ENCODE measurements at places on chromosomes 16 and 17. TPM values are rescaled to one million over a fixed set of nuclear protein-coding genes. Genes with fewer than 3 reads are reported as not detected.

The NPIPA8 gene
- total RNA-seq = 0.75 TPM

The SMIM22 gene
- total RNA-seq = not detected

DNA sequence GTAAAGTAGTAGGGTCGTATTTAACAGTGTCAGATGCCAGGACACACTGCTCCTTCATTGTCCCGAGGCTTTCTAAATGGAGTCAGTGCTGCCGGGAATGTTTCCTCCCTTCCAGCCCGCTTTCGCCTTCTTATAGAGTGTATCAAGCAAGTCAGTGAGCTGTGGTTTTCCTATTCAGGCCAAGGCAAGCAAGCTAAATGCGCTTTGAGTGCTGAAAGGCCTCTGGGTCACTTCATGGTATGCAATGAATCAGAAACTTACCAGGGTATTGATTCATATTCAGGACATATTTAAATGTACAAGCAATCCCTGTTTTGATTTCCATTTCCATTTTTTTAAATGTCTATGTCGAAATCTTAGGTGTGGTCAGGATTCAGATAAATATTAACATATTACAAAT lies 327.9 kb upstream of the SOX9 start:
- peaks cover 4% of the 10 kb centered on the region for H3K4me1 ChIP-seq
- H3K36me3 ChIP-seq = no peaks in the 10 kb centered on the region
- DNase-seq = no peak
- peaks cover 29% of the 10 kb centered on the region for H3K27me3 ChIP-seq

The ZNF469 gene
- 0.68 TPM for total RNA-seq

DNA sequence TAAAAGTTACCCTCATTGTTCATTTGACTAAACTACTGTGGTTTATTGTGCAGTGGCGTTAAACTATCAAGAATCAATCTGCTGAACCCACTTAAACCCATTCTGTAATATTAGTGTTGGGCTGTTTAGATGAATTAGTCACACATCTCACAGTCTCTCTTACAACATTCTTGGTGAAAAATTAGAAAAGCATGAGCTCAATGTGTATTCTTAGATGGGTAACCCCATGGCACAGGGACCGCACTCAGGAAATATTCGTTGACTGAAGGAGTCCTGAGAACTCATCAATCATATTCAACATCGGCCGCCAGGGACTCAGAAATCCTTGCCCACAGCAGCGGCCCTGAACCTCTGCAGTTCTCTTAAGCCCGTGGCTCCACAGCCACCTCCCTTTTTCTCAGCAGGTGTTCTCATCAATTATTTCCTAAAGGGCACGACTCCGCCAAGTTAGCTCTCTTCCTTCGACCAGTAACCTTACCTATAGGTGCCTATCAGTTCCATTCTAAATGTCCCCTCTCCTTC lies 155.6 kb downstream of the STX8 start:
- H3K4me3 ChIP-seq = no peak overlapping the region
- no peaks in the 10 kb centered on the region for H3K27me3 ChIP-seq
- H3K27ac ChIP-seq = no peak overlapping the region
- H3K36me3 ChIP-seq = no peaks in the 10 kb centered on the region
- no peak for DNase-seq
- no peaks in the 10 kb centered on the region for H3K4me1 ChIP-seq

DNA sequence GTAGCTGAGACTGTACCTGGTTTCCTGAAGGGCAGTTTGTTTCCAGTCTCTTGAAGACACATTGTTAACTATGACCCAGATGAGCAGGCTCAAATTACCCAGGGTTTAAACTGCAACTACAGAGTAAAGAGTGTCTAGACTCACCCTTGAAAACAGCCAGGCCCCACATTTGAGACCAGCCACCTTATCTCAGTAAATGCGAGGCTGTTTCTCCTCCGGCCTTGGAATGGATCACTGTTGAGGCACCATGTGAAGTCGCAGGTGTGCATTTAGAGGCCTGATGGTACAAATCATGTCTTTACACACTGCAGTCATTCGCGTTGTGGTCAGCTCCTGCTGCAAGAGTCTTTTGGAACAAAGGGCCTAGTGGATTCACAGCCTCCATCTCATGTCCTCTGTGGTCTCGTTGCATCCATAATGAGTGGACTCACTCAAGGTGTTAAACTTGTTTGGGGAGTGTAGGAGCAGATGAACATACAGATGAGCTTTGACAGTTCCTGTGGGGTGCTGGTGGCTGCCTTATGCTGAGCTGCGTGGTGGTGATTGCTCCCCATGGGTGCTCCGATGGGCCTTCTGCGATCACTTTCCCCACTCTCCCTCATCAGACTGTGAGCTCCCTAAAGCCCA lies 18.5 kb upstream of the N4BP1 start:
- H3K36me3 ChIP-seq = no peaks in the 10 kb centered on the region
- H3K27me3 ChIP-seq = no peaks in the 10 kb centered on the region
- DNase-seq = no peak
- H3K4me3 ChIP-seq = no peak overlapping the region

- H3K27ac ChIP-seq = no peak overlapping the region
- H3K27me3 ChIP-seq = peaks cover 5% of the 10 kb centered on the region
- H3K4me3 ChIP-seq = no peak overlapping the region
- no peaks in the 10 kb centered on the region for H3K4me1 ChIP-seq
Observed at GRCh38 chr17:60423865-60424264, 1.6 kb downstream of the CHCT1 start.

GRCh38 chr16:49547448-49547847 lies 173.8 kb downstream of the C16orf78 start:
- no peaks in the 10 kb centered on the region for H3K27me3 ChIP-seq
- DNase-seq = no peak
- H3K4me1 ChIP-seq = peaks cover 5% of the 10 kb centered on the region
- no peaks in the 10 kb centered on the region for H3K36me3 ChIP-seq

- DNase-seq = no peak
- no peak overlapping the region for H3K4me3 ChIP-seq
- no peaks in the 10 kb centered on the region for H3K4me1 ChIP-seq
- H3K27me3 ChIP-seq = no peaks in the 10 kb centered on the region
- no peak overlapping the region for H3K27ac ChIP-seq
Observed at GRCh38 chr17:21170809-21171208, 43.2 kb downstream of the TMEM11 start.

- no peak overlapping the region for H3K27ac ChIP-seq
- no peaks in the 10 kb centered on the region for H3K4me1 ChIP-seq
- H3K27me3 ChIP-seq = no peaks in the 10 kb centered on the region
Observed at GRCh38 chr17:63399856-63400255, 46.2 kb downstream of the CYB561 start.

DNA sequence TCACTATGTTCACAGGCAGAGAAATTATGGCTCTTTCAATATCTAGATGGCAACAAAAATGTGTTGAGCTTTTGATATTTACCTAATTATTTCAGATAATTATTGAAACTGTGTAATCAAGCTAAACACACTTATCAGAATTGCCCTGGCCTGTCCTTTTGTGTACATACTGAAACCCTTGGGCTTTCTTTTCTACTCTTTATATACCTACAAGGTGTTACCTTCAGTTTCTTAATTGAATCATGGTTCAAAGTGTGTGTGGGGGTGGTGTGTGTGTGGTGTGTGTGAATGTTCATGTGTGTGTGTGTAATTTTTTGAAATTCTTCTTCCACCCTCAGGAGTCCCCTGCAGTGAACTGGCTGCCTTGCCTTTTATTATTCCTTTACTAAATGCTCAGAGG lies 506.8 kb upstream of the SOX9 start:
- no peaks in the 10 kb centered on the region for H3K4me1 ChIP-seq
- DNase-seq = no peak
- H3K36me3 ChIP-seq = no peaks in the 10 kb centered on the region
- no peak overlapping the region for H3K27ac ChIP-seq
- no peaks in the 10 kb centered on the region for H3K27me3 ChIP-seq

GRCh38 chr16:9658164-9658563 lies 524.1 kb downstream of the GRIN2A start:
- H3K4me3 ChIP-seq = no peak overlapping the region
- no peaks in the 10 kb centered on the region for H3K36me3 ChIP-seq
- DNase-seq = peak; percentile 51
- no peaks in the 10 kb centered on the region for H3K27me3 ChIP-seq
- peaks cover 7% of the 10 kb centered on the region for H3K4me1 ChIP-seq

The CLEC3A gene
- total RNA-seq = not detected

The KRT40 gene
- total RNA-seq = not detected

The BAHCC1 gene
- 52.4 TPM for total RNA-seq

- H3K27me3 ChIP-seq = no peaks in the 10 kb centered on the region
- H3K36me3 ChIP-seq = peaks cover 25% of the 10 kb centered on the region
- no peaks in the 10 kb centered on the region for H3K4me1 ChIP-seq
- H3K4me3 ChIP-seq = no peak overlapping the region
Observed at GRCh38 chr17:30997842-30998241, 27.0 kb downstream of the RNF135 start.

The TEKT5 gene
- total RNA-seq = not detected

The ACSM2A gene
- total RNA-seq = not detected

GRCh38 chr16:87966064-87966645 lies 14.9 kb downstream of the BANP start:
- peaks cover 9% of the 10 kb centered on the region for H3K36me3 ChIP-seq
- peak; percentile 31 for DNase-seq
- H3K4me1 ChIP-seq = no peaks in the 10 kb centered on the region
- H3K4me3 ChIP-seq = no peak overlapping the region

The CACNG5 gene
- total RNA-seq = not detected

The CBLN1 gene
- 0.14 TPM for total RNA-seq

DNA sequence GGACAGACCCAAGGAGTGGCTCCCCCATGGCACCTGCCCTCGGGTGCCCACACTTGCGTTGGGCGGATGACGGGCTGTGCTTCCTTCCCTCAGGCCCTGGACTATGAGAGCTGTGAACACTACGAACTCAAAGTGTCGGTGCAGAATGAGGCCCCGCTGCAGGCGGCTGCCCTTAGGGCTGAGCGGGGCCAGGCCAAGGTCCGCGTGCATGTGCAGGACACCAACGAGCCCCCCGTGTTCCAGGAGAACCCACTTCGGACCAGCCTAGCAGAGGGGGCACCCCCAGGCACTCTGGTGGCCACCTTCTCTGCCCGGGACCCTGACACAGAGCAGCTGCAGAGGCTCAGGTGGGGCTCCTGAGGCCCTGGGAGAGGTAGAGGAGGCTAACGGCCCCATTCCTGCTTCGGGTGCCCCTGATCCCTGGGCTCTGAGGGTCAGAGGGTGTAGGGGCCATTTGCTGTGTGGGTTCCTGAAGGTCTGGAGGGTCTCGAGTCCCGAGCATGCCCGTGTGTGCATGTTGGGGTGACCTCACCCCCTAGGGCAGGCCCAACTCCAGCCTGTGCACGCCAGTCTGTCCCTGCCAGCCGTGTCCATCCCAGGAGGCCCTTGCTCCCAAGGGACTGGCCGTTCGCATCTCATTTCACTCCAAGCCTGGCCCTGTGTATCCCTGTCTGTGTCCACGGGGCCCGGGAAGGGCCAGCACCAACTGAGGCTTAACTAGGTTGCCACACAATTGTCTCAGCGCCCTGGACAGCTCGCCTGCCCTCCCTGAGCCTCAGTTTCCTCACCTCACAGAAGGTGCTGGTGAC lies 10.0 kb downstream of the SLC22A31 start:
- H3K27ac ChIP-seq = no peak overlapping the region
- H3K36me3 ChIP-seq = no peaks in the 10 kb centered on the region
- no peak overlapping the region for H3K4me3 ChIP-seq
- DNase-seq = peak; percentile 45
- H3K4me1 ChIP-seq = no peaks in the 10 kb centered on the region
